ENCODE measurements at places on chromosomes 13 and 19.
A peak's percentile ranks its signal among the peaks of the same experiment; 100 is the strongest.

- DNase-seq: no peak
These were observed 223.5 kb downstream of the POSTN start for GRCh38 chr13:37375071-37375470.

DNA sequence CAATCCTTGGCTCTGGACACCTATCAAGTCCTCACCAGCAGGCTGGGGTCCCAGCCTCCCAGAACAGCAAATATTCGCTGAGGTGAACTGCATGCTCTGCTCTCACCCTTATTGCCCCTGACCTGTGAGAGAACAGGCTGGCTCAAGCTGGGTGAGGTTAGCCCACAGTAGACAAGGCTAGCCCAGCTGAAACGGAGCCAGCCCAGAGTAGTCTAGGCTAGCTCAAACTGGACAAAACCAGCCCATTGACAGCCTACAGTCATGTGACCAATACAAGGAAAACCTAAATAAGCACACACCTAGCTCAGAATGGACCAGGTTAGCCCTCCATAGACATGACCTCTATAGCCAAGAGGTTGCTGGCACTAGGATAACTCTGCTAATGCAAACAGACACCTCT is 38.4 kb downstream of the CCL25 start:
- no peak for DNase-seq

DNA sequence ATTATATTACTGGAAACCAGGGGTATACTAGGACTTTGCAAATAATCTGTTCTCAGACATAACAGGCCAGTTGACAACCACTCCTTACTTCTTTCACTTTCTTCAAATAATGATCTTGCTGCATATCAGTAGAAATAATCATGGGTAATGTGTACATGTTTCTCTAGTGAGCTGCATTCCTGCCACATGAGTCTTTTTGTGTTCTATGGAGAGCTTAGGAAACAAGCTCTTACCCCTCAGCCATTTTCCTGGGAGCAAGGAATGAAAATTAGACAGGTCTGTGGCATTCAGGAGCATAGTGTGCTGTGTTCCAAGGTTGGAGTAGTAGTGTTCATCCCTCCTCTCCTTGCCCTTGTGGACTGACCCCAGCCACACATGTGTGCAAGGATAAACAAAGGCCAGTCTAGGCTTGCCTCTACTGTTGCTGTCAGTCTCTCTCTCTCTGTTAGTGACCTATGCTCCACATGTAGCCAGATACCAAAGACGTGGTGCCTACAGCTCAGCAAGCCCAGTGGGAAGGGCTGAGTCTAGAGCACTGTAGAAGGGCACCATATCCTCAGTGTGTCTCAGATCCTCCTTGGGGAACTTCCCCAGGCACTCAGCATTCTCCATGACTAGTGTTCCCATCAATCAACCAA is 11.5 kb upstream of the OXGR1 start:
- DNase-seq: no peak

DNA sequence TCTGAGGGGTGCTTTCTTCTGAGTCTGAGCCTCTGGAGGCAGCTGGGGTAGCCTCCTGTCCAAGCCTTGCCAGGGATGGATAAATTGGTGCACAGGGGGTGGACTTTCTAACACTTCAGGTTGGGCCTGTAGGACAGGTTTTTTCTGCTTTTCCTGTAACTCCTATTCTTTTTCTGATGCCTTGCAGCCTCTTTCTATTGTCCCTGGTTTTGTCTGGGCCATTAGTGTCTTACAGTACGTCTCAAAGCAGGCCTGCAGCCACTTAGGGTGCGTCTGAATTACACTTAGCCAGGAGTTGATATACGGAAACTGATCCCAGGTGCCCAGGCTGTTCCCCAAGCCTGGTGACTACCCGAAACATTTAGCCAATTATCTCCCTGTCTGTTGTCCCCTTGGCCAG is 213.3 kb upstream of the HTR2A start:
- DNase-seq: no peak

DNA sequence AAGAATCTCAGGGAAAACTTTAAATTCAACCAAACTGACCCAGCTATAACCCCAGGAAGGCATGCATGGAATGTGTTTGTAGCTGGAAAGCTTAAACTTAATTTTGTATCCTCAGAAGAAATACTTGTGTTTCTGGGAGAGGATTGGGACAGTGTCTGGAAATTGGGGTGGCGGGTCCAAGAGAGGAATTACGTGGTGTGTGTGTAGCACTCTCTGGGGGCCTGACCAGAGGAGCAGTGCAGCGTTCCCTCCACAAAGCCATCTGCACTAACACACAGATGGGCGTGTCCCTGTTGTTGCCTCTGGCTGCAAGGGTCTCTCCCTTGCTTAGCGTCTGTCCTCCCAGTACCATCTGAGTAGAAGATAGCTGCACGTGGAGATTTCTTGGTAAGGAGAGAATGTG is 6.4 kb downstream of the GARRE1 start:
- no peak for DNase-seq

GRCh38 chr13:23950736-23951510 is 53.6 kb upstream of the C1QTNF9B start:
- no peak for DNase-seq

GRCh38 chr13:43126420-43126819 is 103.0 kb downstream of the DNAJC15 start:
- DNase-seq: no peak

DNA sequence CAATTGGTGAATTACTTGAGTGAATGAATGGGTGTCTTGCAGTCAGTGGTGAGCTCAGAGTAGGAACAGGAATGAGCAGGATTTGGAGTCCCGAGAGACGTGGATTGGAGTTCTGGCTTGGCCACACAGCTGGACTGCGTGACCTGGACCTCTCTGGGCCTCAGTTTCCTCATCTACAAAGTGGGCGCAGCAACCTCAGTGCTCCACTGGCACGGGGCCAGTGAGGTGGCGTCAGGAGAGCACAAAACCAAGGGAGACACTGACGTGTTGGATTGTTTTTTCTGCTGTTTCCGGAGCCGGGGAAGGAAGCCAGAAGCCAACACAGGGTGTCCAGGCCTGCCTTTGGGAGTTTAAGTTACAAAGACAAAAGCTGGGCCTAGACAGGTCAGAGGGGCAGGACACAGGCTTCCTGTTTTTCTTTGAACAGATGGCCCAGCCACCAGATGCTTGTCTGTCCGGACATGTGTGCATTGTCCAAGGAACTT is 6.5 kb upstream of the DOCK6 start:
- no peak for DNase-seq

GRCh38 chr13:101785858-101786257 is 333.4 kb downstream of the ITGBL1 start:
- no peak for DNase-seq

DNA sequence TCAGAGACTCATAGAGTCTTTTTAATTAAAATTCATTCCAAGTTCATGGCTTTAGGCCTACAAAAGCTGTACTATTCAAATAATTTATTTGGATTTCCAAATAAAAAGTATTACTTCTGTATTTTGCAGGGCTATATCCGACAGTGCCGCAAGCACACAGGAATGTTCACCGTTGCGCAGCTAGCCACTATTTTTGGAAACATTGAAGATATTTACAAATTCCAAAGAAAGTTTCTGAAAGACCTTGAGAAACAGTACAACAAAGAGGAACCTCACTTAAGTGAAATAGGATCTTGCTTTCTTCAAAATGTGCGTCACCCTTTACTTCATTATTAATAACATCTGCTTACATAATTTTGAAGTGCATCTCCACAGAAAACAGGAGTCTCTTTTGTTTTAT is 20.5 kb upstream of the C1QTNF9 start:
- DNase-seq: no peak

DNA sequence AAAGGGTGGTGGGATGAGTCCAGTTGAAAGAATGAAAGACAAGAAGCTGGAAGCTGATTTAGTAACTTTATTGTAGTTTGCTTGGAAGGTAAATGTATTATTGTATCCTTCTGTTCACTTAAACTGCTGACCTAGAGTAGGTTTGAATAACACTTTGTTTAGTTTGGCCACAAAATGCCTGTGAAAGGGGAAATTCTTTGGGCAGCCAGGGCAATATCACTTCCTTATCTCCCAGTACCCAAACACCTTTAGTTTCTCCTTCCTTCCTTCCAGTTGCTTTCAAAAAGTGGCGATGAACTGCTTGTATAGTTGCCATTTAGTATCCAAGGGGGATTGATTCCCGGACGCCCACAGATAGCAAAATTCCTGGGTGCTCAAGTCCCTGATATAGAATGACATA is 120.1 kb downstream of the PAN3 start:
- DNase-seq: no peak

DNA sequence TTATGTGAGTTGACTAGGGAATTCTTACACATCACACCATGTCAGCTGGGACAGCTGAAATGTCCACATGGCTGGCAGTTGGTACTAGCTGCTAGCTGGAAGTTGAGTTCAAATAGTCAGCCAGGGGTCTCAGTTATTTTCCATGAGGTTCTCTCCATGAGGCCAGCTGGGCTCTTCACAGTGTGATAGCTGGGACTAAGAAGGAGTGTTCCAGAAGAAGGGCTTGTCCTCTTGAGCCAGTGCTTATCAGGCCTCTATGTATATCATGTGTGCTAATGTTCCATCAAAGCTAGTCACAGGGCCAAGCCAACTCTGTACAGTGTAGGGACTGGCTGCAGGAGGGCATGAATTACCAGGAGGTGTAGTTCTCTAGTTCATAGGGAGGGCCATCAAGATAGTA is 11.8 kb downstream of the USPL1 start:
- no peak for DNase-seq

DNA sequence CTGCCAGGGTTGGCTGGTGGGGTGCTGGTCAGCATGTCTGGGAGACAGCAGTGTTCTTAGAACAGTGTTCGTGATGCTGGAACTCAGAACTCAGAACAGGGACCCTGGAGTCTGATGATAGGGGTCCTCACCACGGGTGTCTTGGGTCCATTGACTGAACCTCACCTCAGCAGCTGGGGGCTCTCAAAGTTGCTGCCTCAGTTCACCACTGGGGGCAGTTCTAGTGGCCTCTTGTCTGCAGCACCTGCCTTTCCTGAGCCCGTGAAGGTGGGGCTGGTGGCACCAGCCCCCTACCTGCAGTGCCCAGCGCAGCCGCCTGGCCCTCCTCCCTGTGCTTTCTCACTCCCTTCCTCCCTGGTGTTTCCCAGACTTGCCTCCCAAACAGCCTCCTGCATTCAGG is 28.5 kb downstream of the SAFB start:
- no peak for DNase-seq

DNA sequence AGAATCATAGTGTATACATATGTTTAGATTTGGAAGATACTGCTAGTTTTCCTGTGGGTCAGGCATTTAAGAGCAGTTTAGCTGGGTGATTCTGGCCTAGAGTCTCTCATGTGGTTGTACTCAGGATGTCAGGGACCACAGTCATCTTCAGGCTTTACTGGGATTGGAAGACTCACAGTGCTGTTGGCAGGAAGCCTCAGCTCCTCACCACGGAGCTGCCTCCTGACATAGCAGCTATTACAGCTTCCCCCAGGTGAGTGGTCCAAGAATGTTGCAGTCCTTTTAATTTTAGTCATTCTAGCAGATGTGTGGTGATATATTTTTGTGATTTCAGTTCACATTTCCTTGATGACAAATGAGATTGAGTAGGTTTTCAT is 16.9 kb upstream of the GPR18 start:
- DNase-seq: no peak

GRCh38 chr19:52566588-52566987 is 3.5 kb upstream of the ZNF701 start:
- no peak for DNase-seq

DNA sequence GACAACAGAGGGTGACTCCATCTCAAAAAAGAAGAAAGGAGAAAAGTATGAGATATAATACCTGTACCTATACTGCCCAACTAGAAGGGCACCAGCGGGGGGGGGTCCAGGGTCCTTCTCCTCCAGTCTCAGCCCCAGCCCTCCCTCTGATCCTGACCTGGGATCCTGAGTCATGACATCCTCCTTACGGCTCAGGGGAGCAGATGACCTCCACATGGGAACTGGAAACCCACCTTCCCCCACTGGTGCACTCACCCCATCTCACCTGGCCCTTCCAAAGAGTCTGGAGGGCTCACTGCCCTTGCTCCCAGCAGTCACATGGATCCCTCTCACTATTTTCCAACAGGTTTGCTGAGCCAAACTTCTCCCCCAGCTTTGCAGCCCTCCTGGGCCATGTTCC is 24.2 kb downstream of the TUBA3C start:
- no peak for DNase-seq

- DNase-seq: no peak
These were observed 142.2 kb upstream of the ZNF507 start for GRCh38 chr19:32203161-32203560.

GRCh38 chr13:95540888-95541287 is 11.6 kb upstream of the CLDN10 start:
- no peak for DNase-seq

GRCh38 chr19:4816950-4817278 is 14.6 kb downstream of the TICAM1 start:
- no peak for DNase-seq

DNA sequence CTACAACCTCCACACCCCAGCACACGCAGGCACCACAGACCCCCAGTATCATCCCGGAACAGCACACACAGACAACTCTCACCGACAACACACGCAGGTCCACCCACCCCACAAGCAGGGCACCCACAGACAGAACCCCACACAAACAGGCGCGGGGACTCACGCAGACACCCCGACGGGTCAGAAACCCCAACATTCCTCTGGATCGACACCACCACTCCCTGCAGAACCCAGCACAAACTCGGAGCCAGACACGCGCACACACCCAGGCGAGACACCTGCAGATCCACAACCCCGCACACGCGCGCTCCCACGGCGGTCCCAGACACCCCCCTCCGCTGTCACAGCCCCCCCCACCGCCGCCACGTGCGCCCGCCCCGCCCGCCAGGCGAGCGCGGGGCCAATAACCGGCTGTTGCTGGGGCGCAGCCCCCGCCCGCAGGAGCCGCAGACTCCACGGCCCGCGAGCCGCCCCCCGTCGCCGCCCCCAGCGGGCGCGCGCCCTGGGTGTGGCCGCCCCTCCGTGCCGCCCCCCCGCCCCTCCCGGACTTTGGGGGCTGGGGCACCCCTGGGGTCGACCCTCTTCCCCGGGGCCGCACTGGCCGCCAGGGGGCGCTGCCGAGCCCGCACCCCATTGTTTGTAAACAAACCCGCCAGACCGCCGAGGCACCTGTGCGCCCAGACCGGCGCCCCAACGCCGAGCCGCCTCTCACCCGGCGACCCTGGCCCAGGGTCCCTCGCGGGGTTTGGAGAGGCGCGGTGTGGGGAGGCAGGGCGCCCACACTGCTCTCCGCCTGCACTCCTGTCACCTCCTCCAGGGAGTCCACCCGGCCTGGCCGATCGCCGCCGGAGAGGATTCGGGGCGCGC is 712 bp downstream of the BBC3 start:
- DNase-seq: peak; percentile 66

DNA sequence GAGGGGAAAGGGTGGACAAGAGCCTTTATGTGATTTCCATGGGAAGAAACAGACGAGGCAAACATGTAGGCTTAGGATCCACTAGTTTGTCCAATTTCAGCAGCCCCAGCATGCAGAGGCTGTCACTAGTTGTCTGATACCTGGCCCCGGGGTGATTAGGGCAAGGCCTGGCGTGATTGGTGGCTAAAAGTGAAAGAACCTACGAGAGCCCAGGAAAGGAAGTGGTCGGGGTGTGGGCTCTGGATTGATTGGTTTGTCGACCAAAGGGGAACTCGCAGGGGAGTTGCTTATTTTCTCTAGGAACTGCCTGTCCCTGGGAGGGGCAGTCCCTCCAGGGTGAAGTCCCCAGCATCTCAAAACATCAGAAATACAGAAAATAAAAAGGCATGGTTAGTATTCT is 64.2 kb upstream of the UQCRFS1 start:
- peak; percentile 15 for DNase-seq

- no peak for DNase-seq
These were observed 14.0 kb downstream of the JOSD2 start for GRCh38 chr19:50497022-50497405.
